ENCODE measurements at places on chromosomes 6 and 20.
A peak's percentile ranks its signal among the peaks of the same experiment; 100 is the strongest.

DNA sequence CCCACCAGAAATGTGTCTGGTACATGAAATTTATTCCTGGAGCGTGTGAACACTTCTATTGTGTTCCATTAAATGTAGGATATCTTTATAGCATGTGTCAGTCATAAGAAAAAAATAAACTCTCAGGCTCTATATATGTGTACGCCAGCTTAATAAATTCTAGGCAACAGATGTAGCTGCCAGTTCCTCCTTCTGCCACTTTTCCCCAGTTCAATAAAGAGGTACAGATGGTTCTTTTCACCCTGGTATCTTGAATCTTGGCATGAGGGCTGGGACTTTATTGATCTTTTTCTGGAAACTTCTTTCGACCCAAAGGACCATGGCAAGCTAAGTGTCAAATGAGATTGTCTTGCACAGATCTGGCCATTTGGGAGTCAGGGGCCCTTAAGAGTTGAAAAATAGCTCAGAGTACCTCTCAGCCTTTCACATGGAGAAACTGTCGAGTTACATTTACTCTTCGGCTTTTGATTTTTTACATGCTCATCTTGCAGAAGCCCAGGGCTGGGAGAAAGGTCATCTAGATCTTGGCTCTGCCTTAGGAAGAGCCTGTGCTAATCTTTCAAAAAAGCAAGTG is 240.9 kb downstream of the DOK5 start:
- DNase-seq: no peak

GRCh38 chr6:7640607-7641577 is 50.9 kb downstream of the SNRNP48 start:
- DNase-seq: peak; percentile 76

- DNase-seq: no peak
These were observed 72.4 kb downstream of the FGD2 start for GRCh38 chr6:37077905-37078296.

DNA sequence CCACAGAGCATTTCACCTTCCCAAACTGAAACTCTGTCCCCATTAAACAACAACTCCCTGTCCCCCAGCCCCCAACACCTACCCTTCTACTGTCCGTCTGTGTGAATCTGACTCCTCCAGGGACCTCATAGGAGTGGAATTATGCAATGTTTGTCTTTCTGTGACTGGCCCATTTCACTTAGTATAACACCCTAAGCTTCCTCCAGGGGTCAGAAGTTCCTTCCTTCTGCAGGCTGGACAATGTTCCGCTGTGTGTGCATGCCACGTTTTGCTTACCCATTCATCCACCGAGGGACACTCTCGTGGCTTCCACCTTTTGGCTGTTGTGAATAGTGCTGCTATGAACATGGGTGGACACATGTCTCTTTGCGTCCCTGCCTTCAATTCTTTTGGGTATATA is 37.6 kb upstream of the MPC1 start:
- no peak for DNase-seq

GRCh38 chr6:84448331-84448730 is 220.9 kb upstream of the CEP162 start:
- no peak for DNase-seq

DNA sequence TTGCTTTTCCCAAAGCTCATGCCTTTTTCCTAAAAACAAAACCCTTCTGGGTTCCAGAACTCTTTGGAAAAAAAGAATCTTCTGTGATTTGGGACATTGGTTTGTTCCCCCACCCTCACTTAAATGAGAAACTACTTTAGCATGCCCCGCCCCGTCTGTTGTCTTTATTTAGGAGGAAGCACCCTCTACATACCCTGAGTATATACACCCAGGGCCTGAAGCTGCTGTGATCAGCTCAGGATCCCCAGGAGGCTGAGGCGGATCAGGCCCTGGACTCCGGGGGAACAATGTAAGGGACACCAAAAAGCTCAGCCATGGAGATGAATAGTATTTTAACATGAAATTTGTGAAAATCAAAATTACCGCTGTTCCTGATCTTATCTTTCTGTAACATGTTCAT is 1.4 kb downstream of the BCAS1 start:
- DNase-seq: no peak

- DNase-seq: no peak
These were observed 55.2 kb upstream of the TBC1D7 start for GRCh38 chr6:13383328-13384163.

All from kidney epithelial cell (primary cell).